ENCODE measurements at places on chromosomes 2 and 18. TPM values are rescaled to one million over a fixed set of nuclear protein-coding genes. Genes with fewer than 3 reads are reported as not detected.

- no peak for DNase-seq
These were observed 2.6 kb upstream of the RBM43 start for GRCh38 chr2:151264157-151264825.

The ALPI gene
- total RNA-seq, result not detected

DNA sequence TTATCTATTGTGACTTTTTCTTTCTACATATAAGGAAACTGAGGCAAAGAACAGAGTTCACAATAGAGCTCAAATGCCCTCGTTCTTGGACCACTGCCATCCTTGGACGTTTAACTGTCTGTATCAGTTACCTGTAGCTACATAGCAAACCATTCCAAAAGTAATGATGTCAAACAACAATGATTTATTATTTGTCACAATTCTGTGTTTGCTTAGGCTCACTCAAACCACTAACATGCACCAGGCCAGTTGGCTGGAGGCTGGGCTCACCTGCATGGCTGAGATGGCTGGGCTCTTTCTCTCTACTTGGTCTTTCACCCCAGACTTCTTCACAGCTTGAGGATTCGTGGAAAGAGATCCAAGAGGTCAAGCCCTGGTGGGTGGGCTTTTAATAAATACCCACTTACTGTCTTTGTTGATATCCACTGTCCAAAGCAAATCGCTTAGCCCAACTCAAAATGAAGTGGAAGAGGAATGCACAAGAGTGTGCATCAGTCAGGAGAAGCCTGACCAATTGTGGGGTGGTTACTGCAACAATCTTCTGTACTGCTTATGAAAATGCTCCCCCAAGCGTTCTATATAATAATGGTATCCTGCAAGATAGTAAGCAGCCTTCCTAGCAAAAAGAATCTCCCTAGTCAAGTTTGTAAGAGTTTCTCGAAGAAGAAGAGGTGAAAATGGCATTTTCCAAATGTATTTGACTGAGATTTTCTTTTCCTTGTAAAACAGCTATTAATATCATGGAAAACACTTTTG is 163.5 kb upstream of the NT5C1B start:
- no peak for DNase-seq

The CAVIN2 gene
- 8.4 TPM for total RNA-seq

GRCh38 chr2:10091182-10091888 is 11.1 kb upstream of the CYS1 start:
- DNase-seq, result no peak

DNA sequence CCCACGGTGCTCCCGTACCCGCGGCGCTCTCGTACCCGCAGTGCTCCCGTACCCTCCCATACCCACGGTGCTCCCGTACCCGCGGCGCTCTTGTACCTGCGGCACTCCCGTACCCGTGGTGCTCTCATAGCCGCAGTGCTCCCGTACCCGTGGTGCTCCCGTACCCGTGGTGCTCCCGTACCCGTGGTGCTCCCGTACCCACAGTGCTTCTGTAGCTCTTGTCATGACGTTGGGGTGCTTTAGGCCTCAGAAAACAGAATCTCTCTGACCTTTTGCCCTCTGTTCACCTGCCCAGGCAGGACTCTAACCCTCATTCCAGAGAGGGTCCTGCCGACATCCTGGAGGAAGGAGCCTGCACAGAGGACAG is 35.3 kb downstream of the SLC66A2 start:
- DNase-seq, result no peak

GRCh38 chr2:191636586-191636985 is 41.4 kb upstream of the NABP1 start:
- no peak for DNase-seq

GRCh38 chr2:208268156-208268952 is 2.3 kb downstream of the PIKFYVE start:
- no peak for DNase-seq

The ATP6V1C2 gene
- 0.07 TPM for total RNA-seq

The TFCP2L1 gene
- 13.8 TPM for total RNA-seq

DNA sequence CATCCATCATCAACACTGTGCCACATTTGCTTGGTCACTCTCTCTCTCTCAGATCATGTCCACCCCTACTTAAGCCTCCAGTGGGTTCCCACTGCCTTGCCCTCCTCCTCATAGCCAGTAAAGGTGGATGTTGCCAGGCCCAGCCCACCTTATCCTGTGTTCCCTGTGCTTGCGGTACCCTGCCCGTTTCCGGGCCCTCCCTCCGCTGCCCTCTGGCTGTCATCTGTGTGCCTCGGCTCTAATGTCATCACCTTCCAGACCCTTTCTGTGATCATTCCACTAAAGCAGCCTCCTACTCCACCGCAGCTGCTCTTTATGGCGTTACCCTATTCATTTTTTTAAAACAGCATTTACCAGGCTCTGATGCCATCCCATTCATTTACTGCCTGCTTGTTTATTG is 305.7 kb upstream of the SKOR2 start:
- no peak for DNase-seq

- DNase-seq, result no peak
These were observed 271.6 kb upstream of the SESTD1 start for GRCh38 chr2:179536185-179536584.

DNA sequence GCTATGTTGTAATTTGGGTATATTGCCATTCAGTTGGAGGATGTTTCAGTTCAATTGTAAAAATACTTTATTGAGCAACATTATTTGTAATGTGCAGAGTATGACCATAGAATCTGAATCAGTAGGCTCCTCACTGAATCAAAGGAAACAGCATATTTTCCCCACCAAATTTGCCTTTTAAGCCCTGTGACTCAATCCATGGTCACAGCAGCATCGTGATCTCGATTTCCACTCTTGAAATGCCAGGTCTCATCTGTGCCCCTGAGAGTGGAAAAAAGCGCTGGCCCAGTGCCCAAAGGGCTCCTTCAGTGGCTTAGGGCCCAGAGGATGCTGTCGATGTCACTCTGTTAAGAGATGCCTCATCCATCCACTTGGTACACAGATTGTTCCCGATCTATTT is 57.5 kb downstream of the FHOD3 start:
- no peak for DNase-seq

- no peak for DNase-seq
These were observed 273.7 kb downstream of the TWIST2 start for GRCh38 chr2:239121600-239122012.

- no peak for DNase-seq
These were observed 14.2 kb downstream of the PLEK start for GRCh38 chr2:68379184-68379708.
